ENCODE measurements at places on chromosomes 2 and 18. TPM values are rescaled to one million over a fixed set of nuclear protein-coding genes. Genes with fewer than 3 reads are reported as not detected.

The GALNT13 gene
- not detected for total RNA-seq

The STARD6 gene
- not detected for total RNA-seq

- H3K27me3 ChIP-seq, result peaks cover 76% of the 10 kb centered on the region
- H3K4me1 ChIP-seq, result no peaks in the 10 kb centered on the region
- no peaks in the 10 kb centered on the region for H3K36me3 ChIP-seq
- H3K4me3 ChIP-seq, result no peak overlapping the region
- DNase-seq, result no peak
Measured at GRCh38 chr2:230933521-230934180, 8.6 kb upstream of the GPR55 start.

DNA sequence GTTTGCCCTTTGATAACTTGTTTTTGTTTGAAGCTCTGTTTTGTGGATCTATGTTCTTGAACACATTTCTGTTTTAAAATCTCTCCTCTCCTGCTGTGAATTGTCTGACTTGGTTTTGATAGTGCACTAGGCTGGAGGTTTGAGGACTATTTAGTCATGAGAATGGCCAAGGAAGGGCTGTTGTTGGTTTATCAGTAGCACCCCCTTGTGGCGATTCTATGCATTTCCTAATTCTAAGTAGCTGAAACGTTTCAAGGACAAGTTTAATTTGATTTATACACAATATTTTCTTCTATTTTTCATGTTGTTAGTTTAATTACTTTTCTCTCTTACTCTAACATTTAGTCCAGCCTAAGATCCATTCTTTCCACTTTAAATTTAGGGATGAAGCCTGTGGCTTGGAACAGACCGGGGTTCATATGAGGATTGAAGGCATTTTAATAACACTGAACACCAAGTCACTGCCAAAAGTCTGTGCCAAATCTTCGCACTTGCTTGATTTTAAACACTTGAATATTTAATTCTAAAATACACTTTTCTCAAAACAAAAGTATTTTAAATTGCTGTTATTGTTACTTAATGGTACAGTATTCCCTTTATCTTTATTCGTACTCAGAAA lies 166.0 kb downstream of the SOCS6 start:
- peak; percentile 62 for DNase-seq
- no peaks in the 10 kb centered on the region for H3K36me3 ChIP-seq
- H3K4me3 ChIP-seq, result no peak overlapping the region

DNA sequence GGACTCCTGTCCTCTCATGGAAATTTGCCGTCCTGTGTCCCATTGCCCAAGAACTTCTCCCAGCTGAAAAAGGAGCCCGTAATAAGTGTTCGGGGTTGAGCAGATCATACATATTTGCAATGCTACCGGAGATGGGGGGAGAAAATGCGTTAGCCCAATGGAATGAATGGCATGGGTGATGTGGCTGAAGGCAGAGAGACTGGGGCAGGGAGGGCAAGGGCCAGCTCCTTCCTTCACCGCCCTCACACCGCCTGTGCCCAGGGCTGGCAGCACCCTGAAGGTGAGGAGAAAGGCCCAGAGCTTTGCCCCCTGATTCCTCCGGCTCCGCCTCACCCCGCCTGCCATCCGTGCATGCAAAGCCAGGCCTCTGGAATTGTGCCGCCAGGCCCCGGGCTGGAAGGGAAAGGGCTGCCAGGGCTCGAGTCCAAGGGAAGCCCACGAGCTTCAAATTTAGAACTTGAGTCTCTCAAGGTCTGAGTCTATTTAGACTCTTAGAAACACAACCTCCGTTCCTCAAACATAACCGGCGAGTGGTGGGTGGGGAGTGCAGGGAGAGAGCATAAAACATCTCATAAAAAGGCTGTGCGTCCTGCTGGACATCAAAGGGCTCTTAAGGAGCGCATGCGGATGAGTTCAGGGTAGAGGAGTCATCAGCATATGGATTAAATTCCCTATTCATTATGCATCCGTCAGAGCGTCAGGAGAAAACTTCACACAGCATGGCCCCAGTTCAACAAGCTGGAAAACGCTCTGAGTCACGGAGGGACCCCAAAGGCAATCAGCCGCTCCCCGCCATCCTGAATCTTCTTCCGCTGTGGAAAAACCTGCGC lies 121.7 kb upstream of the GLI2 start:
- DNase-seq, result no peak
- H3K27me3 ChIP-seq, result peaks cover 52% of the 10 kb centered on the region
- no peak overlapping the region for H3K27ac ChIP-seq
- no peaks in the 10 kb centered on the region for H3K4me1 ChIP-seq
- H3K4me3 ChIP-seq, result no peak overlapping the region

GRCh38 chr2:238524426-238524983 lies 97.8 kb downstream of the ASB1 start:
- DNase-seq, result no peak
- no peak overlapping the region for H3K4me3 ChIP-seq
- peaks cover 8% of the 10 kb centered on the region for H3K4me1 ChIP-seq
- H3K36me3 ChIP-seq, result no peaks in the 10 kb centered on the region
- no peak overlapping the region for H3K27ac ChIP-seq
- peaks cover 15% of the 10 kb centered on the region for H3K27me3 ChIP-seq

The IL36G gene
- total RNA-seq, result not detected

The LGALSL gene
- total RNA-seq, result 12.1 TPM

DNA sequence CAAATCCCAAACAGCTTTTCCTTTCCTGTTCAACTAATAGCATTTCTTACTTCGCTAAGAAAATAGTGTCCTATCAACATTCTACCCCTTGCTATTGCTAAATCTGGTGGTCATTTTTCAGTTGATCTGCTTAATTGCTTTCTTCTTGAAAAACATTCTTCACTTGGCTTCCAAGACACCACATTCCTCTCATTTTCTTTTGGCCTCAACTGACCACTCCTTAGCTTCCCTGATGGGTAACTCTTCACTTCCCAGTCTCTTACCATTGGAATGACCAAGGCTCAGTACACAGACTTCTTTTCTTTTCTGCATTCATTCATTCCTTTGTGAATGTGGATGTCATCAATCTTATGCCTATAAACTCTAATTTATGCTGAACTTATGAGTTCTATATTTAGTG lies 230.8 kb upstream of the CDH2 start:
- no peaks in the 10 kb centered on the region for H3K36me3 ChIP-seq
- no peak for DNase-seq
- no peak overlapping the region for H3K27ac ChIP-seq
- no peaks in the 10 kb centered on the region for H3K27me3 ChIP-seq

DNA sequence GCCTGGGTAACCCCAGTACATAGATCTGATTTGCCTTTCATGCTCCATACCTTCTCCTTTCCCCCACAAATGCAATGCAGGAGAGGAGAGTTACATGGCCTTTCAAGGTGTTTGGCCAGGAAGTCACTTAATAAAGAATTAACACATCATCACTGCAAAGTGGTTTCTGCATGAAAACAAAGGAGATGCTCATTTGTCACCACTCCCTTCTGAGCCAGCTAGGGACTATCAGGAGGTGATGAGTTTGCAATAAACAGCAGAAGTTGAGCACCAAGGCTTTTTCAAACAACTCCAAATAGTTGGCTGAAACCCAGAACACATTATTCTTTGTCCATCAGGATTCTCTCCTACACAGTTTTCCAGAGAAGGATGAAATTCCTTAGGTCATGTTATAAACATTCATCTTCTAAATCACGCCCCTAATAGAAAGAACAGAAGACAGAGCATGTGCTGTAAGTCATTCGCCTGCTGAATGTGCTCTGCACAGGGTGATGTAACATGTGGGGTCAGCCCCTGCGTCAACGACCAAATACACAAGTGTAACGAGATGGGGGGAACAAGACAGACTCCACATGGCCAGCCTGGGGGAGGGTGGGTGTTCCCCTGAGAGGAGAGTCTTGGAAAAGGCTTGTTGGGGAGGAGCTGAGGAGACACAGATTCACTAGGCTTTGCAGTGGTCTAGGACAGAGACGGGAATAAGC lies 87.3 kb upstream of the RMDN2 start:
- H3K4me3 ChIP-seq, result no peak overlapping the region
- peaks cover 9% of the 10 kb centered on the region for H3K27me3 ChIP-seq
- no peaks in the 10 kb centered on the region for H3K36me3 ChIP-seq
- no peak overlapping the region for H3K27ac ChIP-seq

DNA sequence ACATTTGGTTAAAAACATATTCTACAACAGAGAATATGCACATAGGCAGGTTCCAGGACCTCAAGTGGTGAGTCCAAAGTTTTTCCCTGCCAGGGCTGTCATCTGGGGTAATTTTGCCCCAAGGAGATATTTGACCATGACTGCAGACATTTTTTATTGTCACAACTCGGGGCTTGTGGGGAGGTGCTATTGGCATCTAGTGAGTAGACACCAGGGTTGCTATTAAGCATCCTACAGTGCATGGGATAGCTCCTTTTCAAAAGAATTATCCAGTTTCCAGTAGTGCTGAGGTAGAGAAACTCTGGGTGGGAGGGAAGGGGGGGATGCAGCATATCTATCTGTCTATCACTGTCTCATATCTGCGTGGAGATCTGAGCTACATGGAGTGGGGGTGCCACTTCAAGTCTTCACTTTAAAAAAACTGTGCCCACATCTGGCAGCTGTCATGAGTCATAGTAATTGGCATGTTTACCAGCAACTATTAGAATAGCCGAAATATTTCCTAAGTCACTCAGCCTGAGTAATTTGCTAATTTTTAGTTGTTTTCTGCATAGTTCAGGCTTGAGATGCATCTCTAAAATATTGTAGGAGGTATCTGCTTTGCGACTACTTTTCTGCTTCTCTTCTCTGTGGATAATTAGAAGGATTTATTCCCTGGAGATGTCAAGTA lies 254.0 kb upstream of the RBMS1 start:
- H3K36me3 ChIP-seq, result no peaks in the 10 kb centered on the region
- DNase-seq, result peak; percentile 21
- H3K4me1 ChIP-seq, result peaks cover 68% of the 10 kb centered on the region
- no peaks in the 10 kb centered on the region for H3K27me3 ChIP-seq
- H3K4me3 ChIP-seq, result no peak overlapping the region
- H3K27ac ChIP-seq, result no peak overlapping the region

DNA sequence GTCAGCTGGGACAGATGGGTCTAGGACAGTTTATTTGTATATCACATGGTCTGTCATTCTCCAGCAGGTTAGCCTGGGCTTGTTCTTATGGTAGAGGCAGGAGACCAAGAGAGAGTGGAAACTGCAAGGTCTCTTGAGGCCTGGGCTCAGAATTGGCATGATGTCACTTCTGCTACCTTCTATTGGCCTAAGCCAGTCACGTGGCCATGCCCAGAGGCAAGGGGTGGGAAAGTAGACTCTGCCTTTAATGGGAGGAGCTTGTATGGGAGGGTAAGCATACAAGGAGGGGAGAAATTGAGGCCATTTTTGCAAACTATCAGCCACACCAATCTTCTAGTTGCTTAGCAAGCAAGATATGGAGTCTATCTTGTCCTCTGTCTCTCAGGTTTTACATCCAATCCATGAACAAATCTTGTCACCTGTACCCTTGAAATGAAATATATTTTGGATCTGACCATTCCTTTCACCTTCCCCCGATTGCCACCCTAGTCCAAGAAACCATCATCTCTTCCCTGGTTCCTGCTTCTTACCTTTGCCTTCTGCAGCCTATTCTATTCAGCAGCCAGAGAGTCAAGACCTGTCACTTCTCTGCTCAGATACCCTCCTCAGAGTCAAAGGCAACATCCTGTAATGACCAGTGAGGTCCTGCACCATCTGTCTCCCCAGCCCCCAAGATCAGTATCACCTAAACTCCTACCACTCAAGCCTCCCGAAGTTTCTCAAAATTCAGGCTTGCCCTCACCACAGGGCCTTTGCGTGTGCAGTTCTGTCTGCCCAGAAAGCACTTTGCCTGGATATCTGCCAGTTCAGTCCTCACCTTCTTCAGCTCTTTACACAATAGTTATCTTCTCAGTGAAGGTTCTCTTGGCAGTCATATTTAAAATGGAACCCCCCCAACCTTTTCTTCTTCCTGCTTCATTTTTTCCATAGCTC lies 240.0 kb downstream of the LOXHD1 start:
- H3K36me3 ChIP-seq, result no peaks in the 10 kb centered on the region
- no peak overlapping the region for H3K27ac ChIP-seq
- H3K4me1 ChIP-seq, result no peaks in the 10 kb centered on the region
- peaks cover 27% of the 10 kb centered on the region for H3K27me3 ChIP-seq
- no peak overlapping the region for H3K4me3 ChIP-seq

The ACADL gene
- total RNA-seq, result 1.0 TPM

GRCh38 chr2:47237375-47238334 lies 82.5 kb upstream of the STPG4 start:
- no peaks in the 10 kb centered on the region for H3K4me1 ChIP-seq
- peaks cover 28% of the 10 kb centered on the region for H3K27me3 ChIP-seq
- H3K27ac ChIP-seq, result no peak overlapping the region
- no peak overlapping the region for H3K4me3 ChIP-seq
- H3K36me3 ChIP-seq, result peaks cover 7% of the 10 kb centered on the region
